ENCODE measurements at places on chromosomes 16 and 17.
A peak's percentile ranks its signal among the peaks of the same experiment; 100 is the strongest.

DNA sequence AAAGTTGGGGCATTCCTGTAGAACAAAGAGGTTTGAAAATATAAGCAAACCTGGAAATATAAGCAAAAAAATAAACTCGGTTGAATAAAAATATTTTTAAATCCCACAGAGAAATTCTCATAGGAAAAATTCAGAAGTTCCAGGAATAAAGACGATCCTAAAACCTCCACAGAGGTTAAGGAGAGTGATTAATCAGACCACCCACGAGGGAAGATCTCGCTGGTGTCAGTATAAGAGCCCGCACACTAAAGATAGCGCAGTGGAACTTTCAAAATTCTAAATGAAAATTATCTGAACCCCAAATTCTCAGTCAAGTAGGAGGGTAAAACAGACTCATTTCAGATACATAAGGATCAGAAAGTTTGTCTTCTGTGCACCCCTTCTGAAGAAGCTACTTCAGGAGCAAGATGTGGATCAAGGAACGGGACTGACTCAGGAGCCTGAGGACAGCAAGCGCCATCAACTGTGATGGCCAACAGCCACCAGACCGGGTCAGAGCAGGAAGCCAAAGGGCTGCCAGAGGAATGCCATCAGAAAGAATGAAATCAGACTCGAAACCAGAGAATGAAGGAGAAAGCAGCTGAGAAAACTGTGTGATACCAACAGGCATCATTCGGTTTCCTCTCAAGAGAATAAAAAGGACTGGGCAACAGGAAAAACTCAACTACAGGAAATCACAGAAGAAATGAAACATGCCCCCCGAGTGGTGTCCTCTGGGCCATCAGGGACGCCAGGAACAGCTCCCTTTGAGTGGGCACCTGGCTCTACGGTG is 66.9 kb downstream of the CYTH1 start:
- no peak for DNase-seq

GRCh38 chr16:10870808-10871156 is 6.2 kb upstream of the CIITA start:
- no peak for DNase-seq

DNA sequence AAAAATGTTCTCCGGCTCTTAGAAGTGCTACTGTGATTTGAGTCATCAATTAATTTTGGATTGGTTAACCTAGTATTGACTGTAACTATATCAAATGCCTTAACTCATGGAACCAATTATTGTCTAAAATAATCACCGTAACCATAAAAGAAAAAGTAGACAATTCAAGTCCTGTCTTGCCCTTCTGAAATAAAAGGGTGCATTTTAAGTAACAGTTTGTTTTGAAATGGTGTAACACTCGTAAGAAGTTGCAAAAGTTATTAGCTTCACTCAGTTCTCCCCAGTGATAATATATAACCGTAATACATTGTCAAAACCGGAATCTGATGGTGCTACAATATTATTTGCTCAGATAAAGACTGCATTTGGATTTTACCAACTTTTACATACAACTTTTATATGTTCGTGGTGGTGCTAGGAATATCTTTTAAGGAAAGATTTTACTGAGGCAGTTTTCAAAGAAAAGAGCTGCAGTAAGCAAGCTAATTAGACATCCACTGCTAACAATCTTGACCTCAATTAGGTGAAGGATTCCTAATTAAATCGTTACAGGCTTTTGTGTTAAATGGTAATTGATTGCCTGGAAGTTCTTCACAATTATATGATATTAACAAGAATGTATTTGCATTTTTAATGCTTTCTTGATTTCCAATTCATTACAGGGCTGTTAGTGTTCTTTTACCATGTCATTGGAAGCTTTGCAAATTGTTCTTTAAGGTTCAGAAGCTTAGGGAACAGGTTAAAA is 413.1 kb upstream of the MON1B start:
- no peak for DNase-seq

DNA sequence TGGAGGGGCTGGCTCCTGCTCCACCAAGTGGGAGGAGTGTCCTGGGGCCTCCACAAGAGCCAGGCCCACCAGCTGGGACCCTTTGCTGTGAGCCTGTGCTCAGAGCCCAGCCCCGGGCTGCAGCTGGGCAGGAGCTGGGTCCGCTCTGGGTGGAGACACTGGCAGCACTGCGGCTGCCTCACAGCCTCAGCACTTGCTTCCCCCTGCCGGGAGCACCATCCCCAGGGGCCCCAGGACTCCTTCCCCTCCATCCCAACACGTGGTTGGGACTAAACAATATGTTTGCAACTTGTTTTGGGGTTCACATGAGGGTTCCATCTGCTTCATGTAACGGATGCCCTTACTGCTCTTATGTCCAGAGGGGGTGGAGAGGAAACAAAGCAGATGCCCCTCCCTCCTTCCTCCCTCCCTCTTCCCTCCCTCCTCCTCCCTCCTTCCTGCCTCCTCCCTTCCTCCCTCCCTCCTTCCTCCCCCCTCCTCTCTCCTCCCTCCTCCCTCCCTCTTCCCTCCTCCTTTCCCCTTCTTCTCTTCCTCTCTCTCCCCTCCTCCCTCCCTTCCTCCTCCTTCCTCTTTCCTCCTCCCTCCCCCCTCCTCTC is 16.3 kb upstream of the CBFA2T3 start:
- DNase-seq, result peak; percentile 4

- DNase-seq, result peak; percentile 35
Observed at GRCh38 chr17:63819585-63820537, 7.4 kb upstream of the PSMC5 start.

GRCh38 chr17:10120749-10121148 is 77.7 kb downstream of the GAS7 start:
- no peak for DNase-seq

GRCh38 chr17:55654022-55654421 is 68.6 kb downstream of the TMEM100 start:
- DNase-seq, result no peak

DNA sequence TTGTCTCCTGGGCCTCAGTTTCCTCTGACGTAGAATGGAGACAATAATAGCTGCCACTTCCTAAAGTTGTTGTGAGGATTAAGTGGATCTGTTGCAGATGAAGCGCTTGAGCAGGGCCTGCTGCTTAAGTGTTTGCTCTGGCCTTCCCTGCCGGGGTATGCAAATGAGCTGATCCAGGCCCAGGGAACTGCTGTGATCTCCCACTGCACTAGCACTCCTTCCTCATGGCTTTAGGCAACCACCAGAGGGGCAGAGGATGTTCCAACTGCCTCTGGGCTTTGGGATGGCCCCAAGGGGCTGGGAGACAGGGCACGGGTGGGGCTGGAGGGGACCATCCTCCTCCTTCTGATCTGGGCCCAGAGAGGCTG is 6.2 kb downstream of the SBK1 start:
- DNase-seq, result no peak

DNA sequence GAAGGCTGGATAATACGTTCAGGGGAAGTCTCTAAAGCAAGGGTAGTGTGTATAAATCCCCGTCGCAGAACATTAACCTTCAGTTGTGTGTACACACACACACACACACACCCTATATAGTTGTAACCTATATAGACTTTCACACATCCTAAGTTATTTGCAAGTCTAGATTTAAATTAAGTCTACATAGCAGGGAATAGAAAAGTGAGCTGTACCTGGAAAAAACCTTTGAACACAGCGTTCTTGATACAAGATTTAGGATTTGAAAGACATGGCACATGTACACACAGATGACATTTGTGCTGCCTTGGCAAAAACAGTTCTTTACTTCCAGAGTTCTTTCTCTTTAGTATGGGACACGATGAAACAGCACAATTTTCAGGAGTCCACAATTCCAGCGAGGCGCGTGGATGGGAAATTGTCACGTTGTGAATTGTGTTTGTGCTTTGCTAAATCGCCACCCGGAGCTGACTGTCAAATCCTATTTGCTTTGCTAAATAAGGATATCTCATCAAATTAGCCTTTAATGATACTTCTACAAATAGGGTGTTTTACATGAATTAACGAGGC is 233.9 kb downstream of the MRTFB start:
- DNase-seq, result no peak

DNA sequence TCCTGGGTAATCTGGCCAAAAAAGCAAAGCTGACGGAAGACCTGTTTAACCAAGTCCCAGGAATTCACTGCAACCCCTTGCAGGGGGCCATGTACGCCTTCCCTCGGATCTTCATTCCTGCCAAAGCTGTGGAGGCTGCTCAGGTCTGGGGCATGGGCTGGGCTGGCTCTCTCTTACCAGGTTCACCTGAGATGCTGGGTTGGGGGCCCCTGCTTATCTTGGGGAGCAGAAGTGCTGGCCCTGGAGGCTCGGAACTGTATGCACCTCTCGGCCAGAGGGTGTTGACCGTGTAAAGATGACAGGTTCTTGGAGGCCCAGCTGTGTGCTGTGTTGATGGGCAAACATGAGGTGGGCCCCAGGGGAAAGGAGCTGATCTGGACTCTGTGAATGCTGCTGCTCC is 40.2 kb downstream of the GPT2 start:
- DNase-seq, result no peak

DNA sequence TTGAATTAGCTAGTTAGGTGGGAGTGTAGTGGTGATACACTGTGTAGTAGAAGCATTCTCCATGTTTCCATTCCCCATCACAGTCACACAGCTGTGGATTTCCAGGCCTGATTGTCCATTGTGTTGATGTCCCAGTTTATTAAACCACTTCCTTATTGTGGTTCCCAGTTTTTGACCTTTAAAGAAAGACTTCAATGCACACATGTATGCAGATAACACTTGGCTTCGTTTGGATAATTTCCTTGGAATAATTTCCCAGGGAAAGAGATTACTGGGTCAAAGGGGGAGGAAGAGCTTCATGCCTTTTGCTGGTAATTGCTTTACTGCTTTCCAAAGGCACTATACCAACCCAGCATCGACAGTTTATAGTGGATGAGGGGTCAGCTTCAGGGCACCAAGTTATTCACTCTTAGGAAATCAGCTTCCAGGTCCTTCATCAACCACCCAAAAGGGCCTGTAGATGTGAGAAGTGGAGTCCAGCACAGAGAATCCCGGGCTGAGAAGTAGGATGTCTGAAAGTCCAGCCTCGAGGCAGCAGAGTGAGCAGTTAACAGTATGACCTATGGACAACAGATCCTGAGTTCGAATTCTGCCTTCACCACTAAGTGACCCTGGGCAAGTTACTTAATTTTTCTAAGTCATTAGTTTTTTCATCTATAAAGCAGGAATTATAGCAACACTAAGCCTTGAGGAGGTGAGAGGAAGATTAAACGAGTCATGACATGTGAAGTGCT is 31.3 kb upstream of the TNS4 start:
- no peak for DNase-seq

- no peak for DNase-seq
Observed at GRCh38 chr17:44384281-44384822, 5.1 kb downstream of the ITGA2B start.

- DNase-seq, result no peak
Observed at GRCh38 chr17:39652587-39653315, 12.4 kb upstream of the TCAP start.

- DNase-seq, result no peak
Observed at GRCh38 chr17:80812362-80813088, 179.1 kb upstream of the CHMP6 start.

DNA sequence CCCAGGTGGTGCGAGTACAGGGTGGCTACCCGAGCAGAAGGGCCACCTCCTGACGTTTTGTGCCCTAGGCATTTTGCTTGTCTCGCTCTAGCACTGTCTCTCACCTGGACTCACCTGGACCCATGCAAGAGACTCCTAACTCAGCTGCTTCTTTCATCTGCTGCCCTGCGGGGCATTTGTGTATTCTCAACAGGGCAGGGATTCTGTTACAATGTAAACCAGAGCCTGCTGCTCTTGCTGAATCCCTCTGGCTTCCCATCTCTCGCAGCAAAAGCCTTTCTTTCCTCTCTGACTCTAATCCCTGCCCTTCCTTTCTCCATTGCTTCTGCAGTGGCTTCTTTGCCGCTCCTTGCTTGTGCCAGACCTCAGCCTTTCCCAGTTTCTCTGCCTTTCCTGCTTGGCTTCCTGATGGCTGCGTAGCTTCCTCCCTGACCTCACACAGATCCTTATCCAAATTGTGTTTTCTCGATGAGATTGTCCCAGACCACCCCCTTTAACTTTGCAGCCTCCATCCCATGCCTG is 10.2 kb downstream of the ARSG start:
- no peak for DNase-seq

- no peak for DNase-seq
Observed at GRCh38 chr16:83964684-83965443, 3.2 kb upstream of the NECAB2 start.

GRCh38 chr16:70391881-70392481 is 45.3 kb downstream of the DDX19A start:
- peak; percentile 67 for DNase-seq

- no peak for DNase-seq
Observed at GRCh38 chr16:50462793-50463507, 85.2 kb upstream of the NKD1 start.

GRCh38 chr16:82761236-82761635 is 134.5 kb downstream of the CDH13 start:
- DNase-seq, result peak; percentile 94

- DNase-seq, result no peak
Observed at GRCh38 chr16:50879873-50880695, 138.2 kb downstream of the CYLD start.

GRCh38 chr17:39151150-39151942 is at the start of gene PLXDC1:
Gene PLXDC1 (minus strand): TSS chr17:39151637. CDS start chr17:39151437, 200 bp downstream.
- DNase-seq, result peak; percentile 34

GRCh38 chr17:82979718-82980117 is 99.7 kb upstream of the METRNL start:
- no peak for DNase-seq

DNA sequence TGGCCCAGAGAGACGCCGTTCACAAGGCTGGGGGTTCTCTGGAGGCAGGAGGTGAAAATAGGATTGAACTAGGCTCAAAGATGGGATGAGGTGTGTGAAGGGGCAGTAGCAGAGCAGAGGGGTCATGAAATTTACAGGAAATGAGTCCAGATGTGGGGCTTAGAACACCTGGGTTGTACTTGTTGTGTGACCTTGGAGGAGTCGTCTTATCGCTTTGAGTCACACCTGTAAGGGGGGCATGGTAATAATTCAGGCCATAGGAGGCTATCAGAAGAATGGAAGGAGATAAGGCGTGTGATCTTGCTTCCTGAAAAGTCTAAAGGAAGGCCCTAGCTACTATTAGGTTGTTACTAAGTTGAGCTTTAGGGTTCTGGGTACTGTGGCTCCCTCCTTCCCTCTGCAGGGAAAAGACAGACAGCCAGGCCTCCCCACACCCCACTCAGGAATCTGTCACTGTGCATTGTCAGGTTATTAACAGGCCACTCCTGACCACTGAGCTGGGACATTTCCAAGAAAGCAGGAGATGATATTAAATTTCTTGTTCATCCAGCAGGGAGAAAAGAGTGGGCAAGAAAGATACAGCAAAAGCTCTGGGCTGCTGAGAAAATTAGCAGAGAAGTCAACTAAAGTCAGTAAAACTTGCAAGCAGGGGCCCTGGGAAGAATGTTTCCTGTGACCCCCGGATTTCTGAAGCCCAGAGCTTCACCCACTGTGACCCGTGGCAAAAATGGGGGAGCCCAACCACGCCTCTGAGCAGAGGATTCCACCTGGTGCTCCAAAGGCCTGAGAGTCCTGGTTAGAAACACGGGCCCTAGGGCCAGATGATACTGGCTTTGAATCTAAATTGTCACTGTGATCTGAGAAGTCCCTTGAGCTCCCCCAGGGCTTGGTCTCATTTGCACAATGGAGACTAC is 6.0 kb upstream of the CDC42EP4 start:
- peak; percentile 6 for DNase-seq
